ENCODE measurements at places on chromosomes 11 and 22.

- no peak for DNase-seq
Observed at GRCh38 chr11:15675683-15676082, 561.0 kb downstream of the INSC start.

DNA sequence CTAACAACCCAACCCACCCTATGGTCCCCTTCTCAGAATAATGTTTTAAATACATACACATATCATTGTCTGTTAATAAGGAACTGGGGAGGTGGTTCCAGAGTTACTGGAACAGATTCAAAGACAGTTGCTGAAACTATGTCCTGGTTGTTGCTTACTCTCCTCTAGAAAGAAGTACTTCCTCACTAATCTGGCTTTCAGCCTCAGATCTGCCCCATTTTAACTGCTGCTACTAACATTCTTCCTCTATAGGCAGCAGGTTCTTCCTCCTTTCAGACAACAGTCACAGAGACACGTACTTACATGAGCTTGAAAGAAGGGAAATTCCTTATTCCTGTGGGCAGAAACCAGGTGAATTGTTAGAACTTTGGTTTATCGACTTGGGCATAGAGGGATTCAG, 8.1 kb upstream of the NEU3 start:
- DNase-seq, result no peak

DNA sequence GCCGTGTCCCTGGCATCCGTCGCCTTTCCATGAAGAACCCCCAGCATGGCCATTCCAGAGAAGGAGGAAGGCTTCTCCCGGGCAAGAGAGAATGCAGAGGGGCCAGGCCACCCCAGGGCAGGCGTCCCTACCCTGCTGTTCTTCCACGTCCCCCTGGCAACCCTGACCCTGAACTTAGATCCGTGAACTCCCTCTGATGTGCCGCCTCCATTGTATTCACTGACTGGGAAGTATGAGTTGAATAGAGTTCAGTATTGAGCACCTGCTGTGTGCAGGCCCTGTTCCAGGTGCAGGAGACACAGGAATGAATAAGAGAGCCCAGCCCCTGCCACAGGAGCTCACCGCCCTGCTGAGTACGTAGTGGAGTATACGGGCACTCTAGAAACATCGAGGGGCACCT, 29.1 kb upstream of the RELT start:
- DNase-seq, result no peak

GRCh38 chr11:70038034-70038834, 39.9 kb upstream of the ANO1 start:
- no peak for DNase-seq

- DNase-seq, result peak; percentile 66
Observed at GRCh38 chr22:31106731-31107177, 614 bp downstream of the SELENOM start.

DNA sequence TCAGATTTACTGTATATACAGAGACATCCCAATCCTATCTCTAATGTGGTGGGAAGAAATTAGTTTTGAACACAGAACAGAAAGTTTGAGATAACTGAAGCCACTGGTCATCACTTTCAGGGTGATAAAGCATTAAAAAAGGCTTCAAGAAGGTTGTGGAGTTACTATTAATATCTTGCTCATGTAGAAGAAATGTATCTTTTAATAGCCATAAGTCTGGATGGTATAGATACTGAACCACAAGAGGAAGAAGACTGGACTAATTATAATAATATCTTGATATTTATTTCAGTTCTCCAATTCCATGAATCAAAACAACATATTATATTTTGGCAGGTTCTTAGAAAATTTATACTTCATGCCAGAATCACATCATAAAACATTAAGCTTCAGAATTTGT, 137.1 kb downstream of the TMEM135 start:
- no peak for DNase-seq

- no peak for DNase-seq
Observed at GRCh38 chr22:49268924-49269323, 558.7 kb downstream of the BRD1 start.

DNA sequence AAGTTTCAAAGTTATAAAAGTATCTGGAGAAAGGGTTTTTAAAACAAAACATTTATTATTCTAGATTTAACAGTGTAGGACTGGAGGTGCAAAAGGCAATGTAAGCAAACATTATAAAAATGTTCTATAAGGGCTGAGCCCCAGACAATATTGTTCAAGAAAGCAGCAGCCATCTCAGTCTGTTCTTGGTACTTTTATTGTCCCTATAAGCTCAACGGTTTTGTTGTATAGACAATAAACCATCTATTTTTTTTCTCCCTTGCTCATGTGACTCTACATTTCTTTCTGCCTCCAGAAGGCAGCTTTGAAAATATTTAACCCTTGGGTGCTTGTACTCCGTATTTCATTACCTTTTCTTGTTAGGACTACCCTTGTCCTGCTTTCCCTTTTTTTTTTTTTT, 25.2 kb upstream of the NXPE2 start:
- no peak for DNase-seq

- no peak for DNase-seq
Observed at GRCh38 chr11:90650153-90650552, 427.3 kb upstream of the CHORDC1 start.

- no peak for DNase-seq
Observed at GRCh38 chr11:30893318-30893717, 307.2 kb upstream of the MPPED2 start.

DNA sequence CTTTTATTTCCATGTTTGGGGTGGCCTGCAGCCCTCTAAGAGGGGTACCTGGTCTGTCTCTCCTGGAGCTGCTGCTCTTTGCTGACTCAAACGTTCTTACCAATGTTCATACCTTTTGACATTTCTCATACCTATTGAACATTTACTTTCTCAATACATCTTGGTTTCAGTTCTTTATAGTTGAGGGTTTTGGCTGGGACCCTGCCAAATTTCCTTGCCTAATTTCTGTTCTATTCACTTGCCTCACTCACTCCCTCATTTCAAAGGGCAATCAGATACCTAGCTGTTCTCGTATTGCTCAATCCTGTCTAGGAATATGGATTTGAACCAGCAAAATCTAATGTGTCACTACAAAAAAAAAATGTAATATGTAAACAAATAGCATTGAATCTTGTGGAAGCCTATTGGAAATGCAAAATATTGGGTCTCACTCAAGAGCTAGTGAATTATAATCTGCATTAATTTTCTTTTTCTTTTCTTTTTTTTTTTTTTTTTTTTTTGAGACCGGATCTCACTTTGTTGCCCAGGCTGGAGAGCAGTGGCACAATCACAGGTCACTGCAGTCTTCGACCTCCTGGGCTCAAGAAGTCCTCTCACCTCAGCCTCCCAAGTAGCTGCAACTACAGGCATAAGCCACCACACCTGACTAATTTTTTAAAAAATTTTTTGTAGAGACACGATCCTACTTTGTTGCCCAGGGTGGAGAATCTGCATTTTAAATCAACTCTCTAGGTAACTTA, 7.5 kb downstream of the OR6M1 start:
- DNase-seq, result no peak

DNA sequence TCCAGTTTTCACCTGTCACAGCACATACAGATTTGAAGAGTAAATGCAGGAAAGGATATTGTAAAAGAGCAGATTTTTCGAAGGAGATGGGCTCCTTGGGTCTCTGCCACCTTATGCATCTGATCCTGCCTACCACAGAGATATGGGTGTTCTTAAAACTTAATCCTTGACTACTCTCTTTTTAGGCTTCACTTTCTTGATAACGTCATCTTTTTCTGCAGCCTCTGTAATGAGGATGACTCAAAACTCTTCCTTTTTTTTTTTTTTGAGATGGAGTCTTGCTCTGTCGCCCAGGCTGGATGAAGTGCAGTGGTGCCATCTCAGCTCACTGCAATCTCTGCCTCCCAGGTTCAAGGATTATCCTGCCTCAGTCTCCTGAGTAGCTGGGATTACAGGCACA, 7.8 kb downstream of the PRR14L start:
- peak; percentile 8 for DNase-seq

GRCh38 chr11:107848345-107848744, 10.2 kb downstream of the SLC35F2 start:
- DNase-seq, result no peak

DNA sequence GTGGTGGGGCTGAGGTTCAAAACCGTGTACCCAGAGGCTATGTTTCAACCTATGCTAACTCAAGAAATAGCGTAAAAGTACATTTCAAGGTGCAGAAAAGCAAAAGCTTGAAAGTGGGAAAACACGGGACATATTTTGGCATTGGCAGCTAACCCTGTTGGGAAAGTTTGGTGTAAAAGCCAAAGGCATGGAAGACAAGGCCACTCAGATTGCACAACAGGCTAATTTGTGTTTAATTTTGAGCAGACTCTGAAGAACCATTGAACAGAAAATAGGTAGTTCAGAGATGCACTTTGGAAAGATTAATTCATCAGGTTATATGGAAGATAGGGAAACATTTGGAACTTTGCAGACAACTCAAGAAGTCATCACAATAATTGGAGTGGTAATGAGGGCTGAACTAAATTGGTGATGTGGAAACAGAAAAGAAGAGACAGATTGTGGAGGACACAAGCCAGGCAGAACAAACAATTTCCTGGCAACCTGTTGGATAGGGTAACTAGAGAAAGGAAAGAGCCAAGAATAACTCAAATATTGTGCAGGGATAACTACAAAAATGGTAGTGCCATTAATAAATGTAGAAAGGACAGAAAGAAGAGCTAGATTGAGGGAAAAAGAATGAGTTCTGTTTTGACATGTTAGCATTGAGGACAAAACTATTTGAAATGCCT, 140.5 kb upstream of the PGR start:
- no peak for DNase-seq

GRCh38 chr22:38830026-38830844, 13.6 kb downstream of the NPTXR start:
- no peak for DNase-seq

DNA sequence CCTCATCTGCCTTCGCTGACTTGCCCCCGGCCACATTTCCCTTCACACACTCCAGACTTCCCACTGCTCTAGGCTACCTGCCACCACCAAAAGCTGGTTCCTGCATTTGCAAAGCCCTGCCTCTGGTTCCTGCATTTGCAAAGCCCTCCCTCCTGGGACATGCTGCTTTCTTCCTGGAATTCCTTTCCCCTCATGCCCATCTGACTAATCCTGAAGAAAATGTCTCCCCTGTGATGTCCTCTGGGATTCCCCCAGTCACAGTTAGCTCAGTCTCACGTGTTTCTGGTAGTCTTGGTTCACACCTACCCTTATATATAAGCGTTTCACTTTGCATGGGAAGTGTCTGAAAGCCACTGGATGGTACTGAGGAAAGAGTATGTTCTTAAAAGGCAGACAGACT, 206.9 kb downstream of the DBX1 start:
- DNase-seq, result peak; percentile 79

- no peak for DNase-seq
Observed at GRCh38 chr22:24953384-24954113, 1.0 kb downstream of the KIAA1671 start.

DNA sequence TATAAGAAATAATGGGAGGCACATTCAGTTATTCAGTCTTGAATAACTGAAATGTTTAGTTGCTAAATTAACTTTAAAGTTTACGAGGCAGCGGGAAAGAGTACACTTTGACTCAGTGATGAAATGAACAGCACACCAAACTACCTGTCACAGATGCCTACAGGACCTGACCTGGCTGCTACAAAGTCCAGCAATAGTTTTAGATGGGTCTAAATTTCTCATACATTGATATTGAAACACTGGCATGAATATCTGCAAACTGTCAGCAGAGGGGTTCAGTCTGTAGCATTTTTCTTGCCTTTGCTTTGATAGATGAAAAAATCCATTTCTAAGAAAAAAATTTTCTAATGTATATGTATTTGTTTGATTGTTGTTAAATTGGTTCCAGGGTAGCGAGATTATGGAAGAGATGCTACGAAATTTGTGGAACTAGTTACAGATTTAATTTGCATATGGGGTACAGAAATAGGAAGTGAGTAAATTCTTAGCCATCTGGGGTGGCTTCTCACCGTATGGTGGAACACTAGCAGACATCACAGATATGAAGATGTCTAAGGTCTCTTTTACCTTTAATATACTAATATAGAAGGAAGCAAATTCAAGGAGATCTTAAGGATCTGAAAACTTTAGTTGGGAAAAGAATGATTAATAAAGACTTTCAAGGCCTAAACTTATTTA, 20.8 kb upstream of the GAB2 start:
- DNase-seq, result no peak

DNA sequence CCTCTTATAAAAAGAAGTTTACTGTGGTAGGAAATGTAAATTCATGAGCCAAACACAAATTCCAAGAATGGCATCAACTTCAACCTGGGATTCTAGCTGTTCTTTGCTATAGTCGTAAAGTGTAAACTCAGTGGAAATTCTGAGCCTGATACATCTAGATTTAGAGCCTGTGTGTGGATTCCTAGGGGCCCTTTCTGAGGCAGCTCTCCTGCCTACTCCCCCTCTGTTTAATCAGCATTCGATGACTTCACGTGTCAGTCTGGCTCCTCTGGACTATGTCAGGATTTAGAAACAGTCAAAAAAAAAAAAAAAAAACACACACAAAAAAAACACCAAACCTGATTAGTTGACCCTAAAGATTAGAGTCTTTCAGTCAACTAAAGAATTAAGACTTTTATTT, 93.1 kb upstream of the SC5D start:
- no peak for DNase-seq

DNA sequence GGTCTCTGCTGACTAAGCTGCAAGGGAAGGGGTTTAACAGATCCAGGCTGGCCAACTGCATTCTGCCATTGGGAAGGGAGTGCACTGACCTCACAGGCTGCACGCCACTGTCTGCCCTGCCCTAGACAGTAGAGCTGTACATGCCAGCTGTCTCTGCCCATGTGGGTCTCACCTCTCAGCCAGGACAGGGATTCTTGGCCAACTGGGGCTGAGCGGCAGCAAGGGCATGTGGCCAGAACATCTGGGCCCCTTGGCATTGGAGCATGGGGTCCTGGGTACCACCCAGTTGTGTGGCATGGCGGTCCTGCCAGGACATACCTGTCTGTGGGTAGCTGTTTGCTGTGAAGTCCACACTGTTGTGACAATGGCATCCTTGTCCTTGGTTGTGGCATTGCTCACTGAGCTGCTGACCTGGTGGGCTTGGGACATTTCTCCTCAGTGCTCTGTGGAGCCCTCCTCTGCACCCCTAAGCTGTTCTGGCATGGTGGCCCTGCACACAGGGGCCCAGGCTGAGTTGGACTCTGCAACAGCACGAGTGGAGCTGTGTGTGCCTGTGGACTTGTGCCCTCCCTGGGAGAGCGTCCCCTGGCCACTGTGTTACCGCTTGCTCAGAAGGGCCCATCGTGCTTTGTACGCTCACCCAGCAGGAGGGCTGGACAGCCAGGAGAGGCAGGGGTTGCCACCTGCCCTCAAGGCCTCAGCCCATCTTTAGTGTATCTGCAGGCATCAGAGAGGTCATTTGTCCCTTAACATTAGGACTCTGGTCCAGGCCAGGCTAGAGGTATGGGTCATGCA, 46.7 kb downstream of the MED15 start:
- no peak for DNase-seq

DNA sequence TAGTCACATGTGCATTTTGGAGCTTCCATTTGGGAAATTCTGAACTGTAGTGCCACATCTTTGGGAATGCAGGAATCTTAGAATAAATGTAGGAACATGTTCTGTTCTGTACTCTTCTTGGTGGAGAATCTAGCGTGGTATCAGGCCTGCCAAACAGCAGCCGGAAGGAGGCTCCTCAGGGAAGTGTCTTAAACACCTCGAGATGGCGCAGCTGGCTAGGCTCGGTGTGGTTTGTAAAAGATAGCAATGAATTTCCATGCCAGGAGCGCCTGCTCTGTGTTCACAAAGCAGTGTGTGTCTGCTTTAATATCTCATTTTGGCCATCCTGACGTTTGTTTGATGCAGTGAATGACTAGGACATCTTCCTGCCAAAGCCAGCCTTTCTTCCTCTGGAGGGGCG, 145.1 kb downstream of the ATXN10 start:
- no peak for DNase-seq

GRCh38 chr11:23124249-23124648, 264.0 kb upstream of the CCDC179 start:
- no peak for DNase-seq

GRCh38 chr11:64406221-64406946, 47.4 kb downstream of the RPS6KA4 start:
- no peak for DNase-seq

Data from EL (cell line).